ENCODE measurements at places on chromosomes 5 and 9.
A peak's percentile ranks its signal among the peaks of the same experiment; 100 is the strongest.

DNA sequence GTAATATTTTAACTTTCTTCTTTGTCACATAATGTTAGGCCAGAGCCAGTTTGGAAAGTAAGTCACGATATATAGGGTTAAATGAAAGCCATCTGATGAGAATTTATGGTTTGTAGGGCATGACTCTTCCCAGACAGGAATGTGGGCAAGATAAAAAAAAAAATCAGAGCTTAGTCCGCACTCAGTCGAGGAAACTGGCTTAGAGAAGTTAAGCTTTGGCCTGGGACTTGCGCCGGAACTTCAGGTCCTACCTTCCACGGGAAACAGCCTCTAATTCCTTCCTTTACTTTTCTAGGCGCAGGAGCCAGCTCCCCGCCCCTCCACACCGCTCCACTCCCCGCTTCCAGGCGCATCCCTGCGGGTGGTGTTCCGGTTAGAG is 475 bp downstream of the DDX31 start:
- no peak for DNase-seq

- DNase-seq, result no peak
Observed at GRCh38 chr9:28915202-28915930, 1342.1 kb upstream of the C9orf72 start.

DNA sequence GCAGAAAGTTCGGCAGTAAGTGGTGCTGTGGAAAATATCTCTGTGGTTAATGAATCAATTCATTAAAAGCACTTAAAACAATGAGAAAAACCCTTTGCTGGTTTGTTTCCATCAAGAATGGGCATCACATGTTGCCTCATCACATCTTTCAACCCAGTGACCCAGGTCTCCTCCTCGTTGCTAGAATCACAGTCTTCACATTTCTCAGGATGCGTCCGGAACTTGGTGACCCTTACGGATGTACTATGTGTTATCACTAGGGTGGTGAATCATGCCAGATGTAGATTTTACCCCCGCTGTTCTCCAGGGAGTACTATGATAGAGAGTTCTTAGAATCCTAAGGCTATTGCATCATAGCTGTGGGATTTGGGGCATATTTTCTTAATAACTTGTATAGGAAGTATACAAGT is 217.9 kb upstream of the KLF4 start:
- DNase-seq, result no peak

DNA sequence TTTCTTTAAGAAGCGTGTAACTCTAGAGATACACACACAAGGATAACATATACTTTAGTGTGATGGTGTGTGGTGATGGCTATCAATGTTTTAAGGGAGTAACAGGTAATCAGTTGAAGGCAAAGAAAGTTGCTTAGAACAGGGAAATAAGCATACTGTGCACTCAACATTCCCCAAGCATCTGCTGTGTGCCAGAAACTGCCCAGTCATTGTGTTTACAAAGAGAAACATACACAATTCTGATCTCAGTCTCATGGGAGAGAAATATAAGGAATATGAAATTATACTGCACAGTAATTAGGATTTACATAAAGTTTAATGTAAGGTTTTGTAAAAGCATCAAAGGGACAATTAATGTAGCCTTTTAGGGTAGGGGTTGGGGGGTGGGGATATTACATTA is 224.1 kb upstream of the TYRP1 start:
- DNase-seq, result no peak

DNA sequence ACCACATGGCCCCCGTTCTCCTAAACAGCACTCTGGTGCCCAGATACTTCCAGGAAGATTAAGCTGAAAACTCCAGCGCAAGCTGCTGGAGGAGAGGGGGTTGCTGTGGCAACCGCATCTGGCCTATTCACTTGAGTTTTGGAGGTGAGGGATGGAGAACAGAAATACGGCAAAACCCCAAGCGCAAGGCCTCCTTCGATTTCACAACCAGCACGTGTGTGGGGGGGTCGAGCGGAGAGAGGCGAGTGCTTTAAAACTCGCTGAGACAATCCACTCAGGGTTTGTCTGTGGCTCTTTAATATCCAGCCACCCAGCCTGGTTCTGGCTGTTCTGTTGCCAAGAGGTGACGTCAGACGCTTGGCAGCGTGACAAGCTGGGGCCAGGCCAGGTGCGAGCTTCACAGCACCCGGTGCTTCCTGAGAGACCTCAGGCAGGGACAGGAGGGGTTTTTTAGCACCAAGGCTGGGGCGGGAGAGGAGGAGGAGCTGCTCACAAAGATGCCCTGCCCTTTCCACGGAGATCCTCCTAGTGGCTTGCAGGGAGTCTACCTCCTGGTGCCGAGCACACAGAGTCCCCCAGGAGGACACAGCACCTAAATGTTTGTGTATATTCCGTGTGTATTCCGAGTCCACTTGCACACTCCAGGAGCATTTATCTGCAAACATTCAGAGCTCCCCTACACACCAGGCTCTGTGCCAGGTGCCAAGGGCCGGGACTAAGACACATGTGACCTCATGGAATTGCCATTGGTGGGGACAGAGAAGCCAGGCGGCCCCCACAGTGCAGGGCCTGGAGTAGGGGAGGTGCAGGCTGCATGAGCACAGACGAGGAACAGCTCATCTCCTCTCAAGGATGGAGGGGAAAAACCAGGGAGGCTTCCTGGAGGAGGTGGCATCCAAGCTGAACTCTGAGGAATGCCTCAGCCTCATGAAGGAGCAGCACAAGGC is 194.6 kb downstream of the OLFM1 start:
- DNase-seq, result peak; percentile 6

DNA sequence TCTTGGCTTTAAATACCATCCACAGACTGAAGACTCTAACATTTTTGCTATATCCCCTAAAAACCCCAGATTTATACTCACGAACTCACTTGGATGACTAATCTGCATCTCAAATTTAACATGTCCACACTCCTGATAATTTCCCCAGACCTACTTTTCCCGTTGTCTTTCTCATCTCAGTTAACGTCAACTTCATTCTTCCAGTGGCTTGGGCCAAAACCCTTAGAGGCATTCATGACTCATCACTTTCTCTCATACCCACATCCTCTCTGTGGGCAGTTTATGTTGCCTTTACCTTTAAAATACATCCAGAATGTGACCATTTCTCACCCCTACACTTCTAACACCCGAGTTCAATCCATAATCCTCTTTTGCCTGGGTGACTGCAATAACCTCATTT is 96.7 kb downstream of the EDIL3 start:
- DNase-seq, result no peak

DNA sequence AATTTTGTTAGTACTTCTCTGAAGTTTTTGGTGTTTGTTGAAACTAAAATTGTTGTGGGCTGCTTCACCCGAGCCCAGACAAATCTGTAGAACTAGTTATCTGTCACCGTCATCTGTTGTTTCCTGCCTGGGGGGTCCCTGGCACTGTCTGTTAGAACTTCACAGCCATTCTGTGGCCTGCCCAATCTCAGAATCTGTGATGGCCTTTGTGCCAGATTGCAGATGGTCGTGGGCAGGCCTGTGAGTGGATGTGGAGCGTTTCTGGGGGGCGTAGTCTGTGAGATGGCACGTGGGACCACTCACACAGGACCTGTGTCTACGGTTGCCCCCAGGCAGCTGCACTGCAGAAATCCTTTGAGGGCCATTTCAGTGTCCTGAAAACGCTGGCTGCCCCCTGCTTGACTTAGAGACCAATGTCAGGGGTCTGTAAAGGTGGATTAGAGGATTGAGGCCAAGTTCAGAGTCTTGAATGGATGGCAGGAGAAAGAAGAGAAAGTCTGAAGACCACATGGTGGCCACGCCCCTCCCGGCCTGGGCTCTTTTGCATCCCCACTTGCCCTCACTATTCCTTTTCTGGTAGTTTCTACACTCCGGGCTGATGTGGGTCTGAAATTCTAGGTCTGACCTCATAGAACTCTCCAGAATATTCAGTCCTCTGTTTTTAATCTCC is 38.3 kb downstream of the TRIO start:
- no peak for DNase-seq

DNA sequence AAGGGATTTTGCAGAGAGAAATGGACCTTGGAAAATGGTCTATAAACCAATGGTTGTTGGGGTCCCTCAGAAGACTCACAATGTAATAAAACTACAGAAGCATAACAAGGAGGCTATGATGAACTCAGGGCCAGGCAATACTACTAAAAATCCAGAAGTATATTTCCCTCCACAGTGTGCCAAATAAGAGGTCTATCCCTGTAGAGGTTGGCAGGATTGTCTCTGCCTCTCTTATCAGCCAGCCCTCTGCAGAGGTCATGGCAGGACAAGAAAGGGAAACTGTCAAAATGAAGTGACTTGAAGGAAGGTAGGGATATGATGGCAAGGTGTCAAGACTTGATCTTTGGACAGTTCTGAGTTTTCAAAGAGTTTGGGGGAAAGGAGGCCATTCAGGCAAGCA is 115.7 kb upstream of the NR5A1 start:
- DNase-seq, result no peak

GRCh38 chr5:151742870-151743294 is 15.5 kb downstream of the ATOX1 start:
- DNase-seq, result no peak

- DNase-seq, result no peak
Observed at GRCh38 chr5:149672701-149673476, 57.2 kb upstream of the PPARGC1B start.

GRCh38 chr5:39368116-39368515 is 3.8 kb upstream of the C9 start:
- no peak for DNase-seq

DNA sequence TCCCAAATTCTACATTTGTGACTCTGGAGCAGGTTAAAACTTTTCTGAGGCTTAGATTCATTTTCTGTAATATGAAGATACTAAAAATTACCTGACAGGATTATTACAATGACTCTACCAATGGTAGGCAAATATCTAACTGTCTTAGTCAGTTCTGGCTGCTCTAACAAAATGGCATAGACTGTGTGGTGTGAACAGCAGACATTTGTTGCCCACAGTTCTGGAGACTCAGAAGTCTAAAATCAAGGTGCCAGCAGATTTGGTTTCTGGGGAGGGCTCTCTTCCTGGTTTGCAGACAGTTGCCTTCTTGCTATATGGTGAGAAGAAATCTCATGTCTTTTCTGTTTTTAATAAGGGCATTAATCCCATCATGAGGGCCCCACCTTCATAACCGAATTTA is 245.1 kb downstream of the MAST4 start:
- DNase-seq, result no peak

DNA sequence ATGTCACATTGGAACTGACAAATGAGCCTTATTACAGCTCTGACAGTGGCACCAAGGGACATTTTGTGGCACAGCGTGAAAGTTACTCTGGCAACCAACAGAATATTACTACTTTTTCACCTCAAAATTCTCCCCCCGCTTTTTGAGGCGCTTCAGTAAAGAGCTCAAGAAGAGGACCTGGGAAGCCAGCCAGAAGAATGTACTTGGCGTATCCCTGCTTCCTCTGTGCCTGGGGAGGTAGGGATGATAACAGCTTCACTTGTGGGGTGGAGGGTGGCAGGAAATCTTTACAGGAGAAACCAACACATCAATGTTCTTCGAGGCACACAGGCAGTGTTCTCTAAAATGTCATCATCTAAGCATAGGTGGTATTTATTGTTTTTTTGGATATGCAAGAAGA is 624.1 kb downstream of the NR2F1-AS1 start:
- no peak for DNase-seq

Measured in stimulated activated naive CD8-positive, alpha-beta T cell treated with anti-CD3 and anti-CD28 coated beads, Interleukin-15, Interleukin-2, amounts not matched to agents 100 U/mL and 50 U/mL, for 24 hours (primary cell).